Activated naive CD4-positive, alpha-beta T cell (primary cell): ENCODE measurements at places on chromosomes 16 and 17.

GRCh38 chr17:64066716-64067115 is 46.3 kb upstream of the ICAM2 start:
- DNase-seq = no peak

DNA sequence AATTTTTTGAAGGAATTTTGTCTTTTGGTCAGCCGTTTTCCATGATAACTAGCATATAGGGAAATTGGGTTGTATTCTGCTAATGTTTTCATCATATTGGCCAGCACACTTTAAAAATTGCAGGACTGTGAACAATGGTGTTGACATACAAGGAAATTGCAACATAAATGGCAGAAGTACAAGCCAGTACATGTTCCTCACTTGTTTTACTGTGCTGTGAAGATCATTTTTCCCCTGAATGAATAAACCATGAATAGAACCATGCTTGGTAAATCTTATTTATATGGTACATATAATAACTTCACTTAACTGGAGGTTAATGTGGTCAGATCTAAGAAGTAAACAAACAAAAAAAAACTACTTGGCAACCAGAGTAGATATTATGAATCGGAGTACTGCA is 22.8 kb downstream of the OMG start:
- DNase-seq = no peak

DNA sequence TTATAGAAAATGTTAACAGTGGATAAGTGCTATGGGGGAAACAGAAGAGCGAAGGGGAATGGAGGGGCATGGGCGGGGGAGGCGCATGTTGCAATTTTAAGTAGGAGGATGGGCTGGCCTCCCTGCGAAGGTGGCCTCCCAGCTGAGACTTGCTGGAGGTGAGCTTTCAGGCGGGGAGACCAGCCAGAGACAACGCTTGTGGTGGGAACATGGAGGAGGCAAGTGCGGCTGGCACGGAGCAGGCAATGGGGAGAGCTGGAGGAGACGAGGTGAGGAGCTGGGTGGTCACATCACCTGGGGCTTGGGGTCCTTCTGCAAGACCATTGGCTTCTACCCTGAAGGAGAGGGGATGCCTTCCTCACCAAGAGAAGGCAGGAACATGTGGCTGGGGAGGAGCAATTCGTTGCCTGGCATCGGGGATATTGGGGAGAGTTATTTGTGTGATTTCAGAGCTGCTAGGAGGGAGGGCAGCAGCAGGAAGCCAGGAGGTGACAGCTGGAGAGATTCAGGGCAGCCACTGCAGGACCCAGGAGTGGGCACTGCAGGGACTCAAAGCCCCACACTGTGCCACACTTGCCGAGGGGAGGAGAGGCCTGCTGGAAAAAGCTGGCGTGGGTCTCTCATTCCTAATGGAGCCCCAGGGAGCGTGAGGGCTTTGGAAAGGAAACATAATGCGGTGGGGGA is 34.4 kb downstream of the PMFBP1 start:
- DNase-seq = no peak

- no peak for DNase-seq
Measured at GRCh38 chr17:82287868-82288801, 14.6 kb upstream of the CSNK1D start.

GRCh38 chr17:57211543-57211942 is 44.8 kb upstream of the MSI2 start:
- DNase-seq = no peak

- no peak for DNase-seq
Measured at GRCh38 chr17:1709971-1710806, at the start of gene TLCD2. TSS of gene TLCD2 (minus strand) at chr17:1710377. CDS start at chr17:1710242, 135 bp downstream.

DNA sequence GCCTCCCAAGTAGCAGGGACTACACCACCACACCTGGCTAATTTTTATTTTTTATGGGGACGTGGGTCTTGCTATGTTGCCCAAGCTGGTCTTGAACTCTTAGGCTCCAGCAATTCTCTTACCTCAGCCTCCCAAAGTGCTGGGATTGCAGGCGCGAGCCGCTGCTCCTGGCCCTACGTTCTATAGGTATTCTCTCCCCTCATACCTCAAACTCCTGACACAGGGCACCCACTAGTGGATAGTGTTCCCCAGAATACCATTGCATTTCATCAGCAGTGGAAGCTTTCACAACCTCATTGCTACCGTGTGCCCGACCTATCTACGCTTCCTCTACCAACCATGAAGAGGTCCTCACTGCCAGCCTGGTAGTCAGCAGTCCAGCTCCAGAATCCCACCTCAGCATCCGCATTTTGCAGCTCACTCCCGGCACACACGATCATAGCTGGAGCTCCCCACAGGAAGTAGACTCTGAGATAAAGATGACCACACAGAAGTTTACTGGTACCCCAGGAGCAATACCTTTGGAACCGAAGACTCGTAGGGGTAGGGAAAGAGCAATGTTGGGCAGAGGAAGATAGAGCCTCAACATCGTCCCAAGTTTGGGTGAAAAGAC is 9.3 kb downstream of the CTRB2 start:
- DNase-seq = no peak

- DNase-seq = no peak
Measured at GRCh38 chr16:27720731-27721530, 171.0 kb downstream of the KATNIP start.

DNA sequence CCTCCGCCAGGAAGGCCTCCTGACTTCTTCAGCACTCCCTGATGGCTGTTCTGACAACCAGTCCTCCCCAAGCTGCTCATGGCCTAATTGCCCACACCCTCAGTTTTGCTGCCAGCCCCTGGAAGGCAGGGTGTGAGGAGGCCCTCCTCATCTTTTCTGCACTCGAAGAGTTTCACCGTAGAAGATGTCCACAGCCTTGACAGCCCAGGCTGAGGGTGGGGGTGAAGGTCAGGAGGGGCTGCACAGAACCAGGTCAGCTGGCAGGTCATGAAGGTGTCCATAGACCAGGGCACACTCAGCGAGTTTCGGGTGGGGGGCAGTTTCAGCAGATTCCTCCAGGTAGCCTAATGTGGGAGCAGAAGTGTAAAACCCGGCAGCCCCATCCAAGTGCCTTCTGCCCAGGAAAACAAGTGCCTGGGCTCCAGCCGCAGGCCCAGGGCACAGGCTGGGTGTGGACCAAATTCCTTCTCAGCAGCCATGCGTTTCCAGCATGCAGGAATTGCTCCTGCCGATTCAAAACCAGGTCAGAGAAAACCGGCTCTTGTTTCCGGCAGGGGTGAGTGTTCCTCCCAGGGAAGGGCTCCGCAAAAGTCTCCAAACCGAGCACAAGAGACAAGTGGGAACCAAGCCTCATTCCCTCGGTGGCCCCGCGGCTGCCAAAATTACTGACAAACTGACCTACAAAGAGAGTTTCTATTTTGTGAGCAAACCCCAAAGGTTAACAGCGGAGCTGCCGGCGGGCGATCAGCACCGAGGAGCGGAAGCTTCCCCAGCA is 228.8 kb downstream of the C16orf78 start:
- DNase-seq = no peak

DNA sequence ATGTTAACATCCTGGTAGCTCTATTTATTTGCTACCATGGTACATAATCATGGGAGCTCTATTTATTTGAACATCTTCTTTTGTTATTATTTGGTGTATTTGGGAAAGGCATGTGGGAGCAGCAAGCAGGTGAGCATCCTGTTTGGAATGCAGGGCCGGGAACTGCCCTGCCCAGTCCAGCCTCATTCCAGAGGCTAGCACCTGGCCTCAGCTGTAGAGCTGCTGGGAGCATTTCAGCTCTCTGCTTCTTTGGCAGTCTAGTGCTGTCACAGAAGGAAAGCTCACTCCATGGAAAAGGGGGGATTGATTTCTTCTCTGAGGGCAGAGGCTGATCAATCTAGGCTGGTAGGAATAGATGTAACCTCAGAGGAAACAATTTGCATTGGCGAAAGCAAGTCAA is 112.5 kb downstream of the WWOX start:
- DNase-seq = no peak

DNA sequence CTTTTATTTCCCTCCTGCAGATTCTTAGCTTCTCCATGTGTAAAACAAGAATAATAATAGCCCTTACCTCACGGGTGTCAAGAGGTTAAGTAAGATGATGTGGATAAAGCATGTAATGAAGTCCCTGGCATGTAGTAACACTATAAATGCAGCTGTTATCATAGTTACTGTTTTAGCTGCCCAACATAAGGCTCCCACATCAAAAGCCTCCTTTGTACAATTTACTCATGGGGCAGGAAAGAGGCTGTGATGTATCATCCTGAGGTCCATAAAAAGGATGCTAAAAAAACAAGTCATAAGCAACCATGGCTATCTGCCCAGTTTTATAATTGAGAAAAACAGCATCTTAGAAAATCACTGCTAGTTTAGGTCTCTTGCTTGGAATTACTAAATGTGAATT is 339.7 kb downstream of the CA10 start:
- DNase-seq = no peak

DNA sequence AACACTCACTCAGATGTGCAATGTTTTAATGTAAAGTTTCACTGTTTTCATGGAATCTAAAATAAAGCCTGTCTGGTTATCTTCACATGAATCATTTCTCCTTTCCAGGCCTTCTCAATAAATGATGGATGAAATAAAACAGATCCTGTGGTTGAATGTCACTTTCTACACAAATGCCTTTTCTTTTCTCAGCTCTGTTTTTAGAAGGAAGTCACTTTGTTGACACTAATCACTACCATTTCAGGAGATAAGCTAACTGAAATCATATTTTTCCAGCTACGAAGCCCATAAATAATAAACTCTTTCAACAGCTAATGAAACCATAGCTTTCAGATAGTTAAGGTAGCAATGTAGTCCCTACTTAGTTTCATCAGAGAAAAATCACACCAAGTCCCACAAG is 17.9 kb downstream of the NME2 start:
- DNase-seq = no peak

DNA sequence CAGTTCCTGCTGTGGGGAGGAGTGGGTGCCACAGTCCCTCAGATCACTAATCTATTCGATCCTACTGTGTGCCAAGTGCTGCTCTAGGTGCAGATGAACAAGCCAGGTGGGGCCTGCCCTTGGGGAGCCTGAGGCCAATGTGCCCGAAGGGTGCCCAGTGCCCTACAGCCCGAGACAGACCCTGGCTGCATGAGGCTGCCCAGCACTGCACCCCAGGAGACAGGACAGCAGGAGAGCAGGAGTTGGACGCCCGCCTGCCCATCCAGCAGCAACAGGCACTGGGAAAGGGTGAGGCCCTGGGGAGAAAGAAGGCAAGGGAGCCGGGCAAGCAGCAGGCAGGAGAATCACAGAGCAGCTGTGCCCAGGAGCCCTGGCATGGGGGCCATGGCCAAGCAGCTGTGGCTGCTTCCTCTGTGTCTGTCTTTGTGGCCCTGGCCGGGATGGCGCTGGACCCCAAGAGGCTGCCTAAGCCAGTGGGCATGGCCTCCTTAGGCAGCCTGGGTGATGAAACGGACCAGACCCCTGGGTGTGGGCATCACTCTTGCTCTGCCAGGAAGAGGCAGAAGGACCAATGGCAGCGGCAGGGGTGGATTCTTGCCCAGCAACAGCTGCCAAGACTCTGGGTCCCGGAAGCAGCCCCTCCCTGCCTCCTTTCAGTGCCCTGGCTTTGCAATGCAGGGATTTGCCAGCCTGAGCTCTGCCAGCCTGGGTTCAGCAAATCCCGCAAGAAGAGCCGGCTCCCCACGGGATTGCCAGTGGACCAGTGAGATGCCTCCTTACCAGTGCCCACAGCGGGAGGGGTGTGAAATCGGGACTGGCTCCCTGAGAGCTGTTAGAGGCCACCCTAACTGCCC is 179.6 kb upstream of the TNRC6C start:
- no peak for DNase-seq

DNA sequence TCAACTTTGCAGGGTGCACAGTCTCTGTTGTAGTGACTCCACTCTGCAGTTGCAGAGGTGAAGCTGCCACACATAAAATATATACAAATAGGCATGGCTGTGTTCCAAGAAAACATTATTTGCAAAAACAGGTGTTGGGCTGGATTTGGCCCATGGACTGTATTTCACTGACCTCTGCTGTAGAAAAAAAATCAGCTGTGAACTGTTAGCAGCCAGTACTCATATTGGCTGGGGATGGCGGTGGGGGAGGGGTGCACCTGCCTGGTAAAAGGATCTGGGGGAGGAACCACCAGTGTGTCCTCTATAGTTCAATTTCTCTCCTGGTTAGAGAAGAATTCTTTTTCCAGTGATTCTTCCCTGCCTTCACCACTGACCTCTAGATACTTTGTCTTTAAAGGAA is 50.0 kb downstream of the SHISA9 start:
- DNase-seq = no peak

DNA sequence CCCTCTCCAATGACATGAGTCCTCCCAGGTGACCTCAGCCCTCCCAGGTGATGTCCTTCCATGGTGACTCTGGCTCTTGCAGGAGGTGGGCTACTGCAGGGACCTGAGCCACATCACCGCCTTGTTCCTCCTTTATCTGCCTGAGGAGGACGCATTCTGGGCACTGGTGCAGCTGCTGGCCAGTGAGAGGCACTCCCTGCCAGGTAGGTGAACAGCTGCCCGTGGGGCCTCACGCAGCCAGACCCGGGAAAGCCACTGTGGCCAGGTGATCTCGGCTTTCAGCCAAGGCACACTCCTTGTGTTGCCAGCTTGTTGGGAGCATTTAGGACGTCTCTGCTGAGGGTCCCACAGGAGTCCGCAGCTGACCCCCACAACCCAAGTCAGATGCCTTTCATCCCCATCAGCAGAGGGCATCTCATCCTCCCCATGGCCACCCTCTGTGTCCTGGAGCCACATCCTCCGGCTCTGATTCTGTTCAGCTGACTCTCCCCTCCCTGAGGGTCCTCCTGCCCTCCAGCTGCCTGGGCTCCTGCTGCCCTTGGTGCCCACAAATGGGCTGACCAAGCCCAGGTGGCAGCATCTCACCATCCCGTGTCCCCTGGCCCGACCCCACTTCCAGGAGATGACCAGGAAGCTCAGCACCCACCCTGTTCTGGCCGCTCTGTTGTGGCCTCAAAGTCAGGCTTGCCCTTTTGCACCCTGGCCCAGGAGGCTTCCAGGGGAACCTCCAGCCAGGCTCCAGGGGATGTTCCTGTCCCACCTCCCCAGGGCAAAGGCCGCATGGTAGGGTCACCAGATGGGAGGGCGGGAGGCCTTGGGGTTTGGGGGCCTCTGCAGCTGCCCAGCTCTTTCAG is 20.1 kb downstream of the USP6 start:
- DNase-seq = no peak

GRCh38 chr16:84893849-84894599 is 74.2 kb downstream of the CRISPLD2 start:
- DNase-seq = no peak

DNA sequence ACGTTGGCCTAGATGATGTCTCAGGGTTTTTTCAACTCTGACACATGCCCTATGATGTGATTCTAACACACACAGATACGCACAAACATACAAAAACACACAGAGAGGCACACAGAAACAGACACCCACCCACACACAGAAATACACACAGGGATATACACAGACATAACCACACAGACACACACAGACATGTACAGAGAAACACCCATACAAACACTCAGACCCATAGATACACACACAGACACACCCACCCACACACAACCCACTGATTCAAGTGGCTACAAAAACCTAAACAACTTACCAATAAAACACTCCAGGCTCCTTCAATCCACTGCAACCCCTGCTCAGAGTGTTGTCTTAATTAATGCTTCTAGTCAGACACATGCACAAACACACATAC is 244.6 kb upstream of the CCL2 start:
- no peak for DNase-seq
